ENCODE measurements at places on chromosomes 16 and 17. TPM values are rescaled to one million over a fixed set of nuclear protein-coding genes. Genes with fewer than 3 reads are reported as not detected.

SPN gene
- 0.85 TPM for total RNA-seq

ABI3 gene
- 3.0 TPM for total RNA-seq

GRCh38 chr16:20923876-20924275 lies 23.3 kb downstream of the LYRM1 start:
- no peak for DNase-seq

GRCh38 chr16:2033057-2033908 lies 6.6 kb downstream of the NHERF2 start:
- no peak for DNase-seq

- DNase-seq = no peak
Observed at GRCh38 chr17:10091046-10091445, 107.4 kb downstream of the GAS7 start.

CPNE2 gene
- total RNA-seq = 24.6 TPM

ARHGAP23 gene
- 53.8 TPM for total RNA-seq

- DNase-seq = no peak
Observed at GRCh38 chr17:49486012-49486641, 9.0 kb upstream of the NGFR start.

FOXJ1 gene
- total RNA-seq = 0.90 TPM

GRCh38 chr16:85621698-85622428 lies 8.7 kb downstream of the GSE1 start:
- DNase-seq = no peak

DNA sequence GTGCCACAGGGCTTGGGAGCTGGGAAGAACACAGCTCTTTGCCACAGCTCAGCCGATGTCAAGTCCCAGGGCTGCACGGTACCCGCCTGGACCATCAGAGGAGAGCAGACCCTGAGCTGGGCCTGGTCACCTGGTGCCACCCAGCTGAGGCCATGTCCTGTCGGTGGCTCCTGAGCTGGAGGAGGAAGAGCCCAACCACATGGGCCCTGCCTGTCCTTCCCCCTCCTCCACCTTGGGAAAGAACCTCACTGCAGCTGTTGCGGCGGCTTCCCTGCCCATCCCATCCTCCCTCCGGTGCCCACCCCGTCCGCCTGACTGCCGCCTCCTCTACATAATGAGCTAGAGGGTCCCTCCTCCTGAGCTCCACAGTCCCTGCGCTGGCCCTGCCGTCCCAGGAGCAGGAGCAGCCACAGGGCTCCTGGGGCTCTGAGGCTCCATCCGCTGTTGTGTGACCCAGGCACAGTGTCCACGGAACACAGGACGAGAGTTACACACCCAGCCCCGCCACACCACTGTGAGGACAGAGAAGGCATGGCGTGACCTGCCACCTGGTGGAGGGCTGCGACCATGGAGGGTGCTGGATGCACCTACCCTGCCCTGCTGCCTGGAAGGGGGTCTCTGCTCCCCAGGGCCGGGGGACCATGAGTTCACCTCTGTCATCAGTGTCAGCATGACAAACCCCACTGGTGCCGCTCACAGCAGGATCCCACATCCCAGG lies 21.4 kb upstream of the CHMP6 start:
- DNase-seq = no peak

ITGAX gene
- 2.2 TPM for total RNA-seq

DNA sequence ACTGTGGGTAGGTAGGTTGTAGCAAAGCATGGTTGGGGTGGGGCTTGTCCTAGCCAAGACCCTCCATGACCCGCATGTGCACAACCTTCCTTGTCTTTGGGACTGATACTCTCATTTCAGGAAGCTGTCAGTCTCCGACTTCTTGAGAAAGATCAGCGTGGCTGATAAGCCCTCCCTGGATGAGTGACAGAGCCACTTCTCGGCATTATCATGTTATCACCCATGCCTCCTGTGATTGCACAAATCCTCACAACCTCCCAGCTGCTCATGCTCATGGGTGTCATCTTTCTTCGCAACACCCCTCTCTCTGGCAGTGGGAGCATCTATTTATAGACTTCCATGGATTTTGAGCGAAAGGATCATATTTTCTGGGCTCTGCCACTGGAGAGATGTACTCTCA lies 314.2 kb downstream of the FOXL1 start:
- DNase-seq = no peak

DNA sequence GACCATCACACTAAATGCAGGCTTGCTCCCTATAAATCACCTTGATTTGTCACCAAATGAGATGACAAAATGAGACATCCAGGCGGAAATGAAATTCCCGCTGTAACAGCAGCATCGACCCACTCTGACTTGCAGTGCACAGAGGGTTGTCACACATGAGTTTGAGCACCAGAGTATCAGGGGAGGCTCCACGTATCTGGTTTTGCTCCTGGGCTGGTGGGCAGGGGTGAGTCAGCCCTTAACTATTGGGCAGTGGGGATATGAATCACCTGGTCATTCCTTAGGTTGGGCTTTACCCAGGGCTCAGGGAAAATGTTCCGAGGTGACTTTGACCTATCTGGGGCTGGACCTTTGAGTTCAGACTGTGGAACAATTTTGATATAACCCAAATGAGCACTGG lies 245.2 kb upstream of the CCL2 start:
- DNase-seq = no peak

DNA sequence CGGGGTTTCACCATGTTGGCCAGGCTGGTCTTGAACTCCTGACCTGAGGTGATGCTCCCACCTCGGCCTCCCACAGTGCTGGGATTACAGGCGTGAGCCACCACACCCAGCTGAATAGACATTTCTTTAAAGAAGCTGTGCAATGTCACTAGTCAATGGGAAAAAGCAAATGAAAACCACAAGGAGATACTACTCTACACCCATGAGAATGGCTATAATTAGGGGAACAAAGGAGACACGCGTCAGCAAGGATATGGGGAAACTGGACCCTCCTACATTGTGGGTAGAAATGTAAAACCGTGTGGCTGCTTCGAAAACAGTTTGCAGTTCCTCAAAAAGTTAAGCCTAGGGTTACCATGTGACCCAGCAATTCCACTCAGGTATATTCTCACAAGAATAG lies 103.4 kb downstream of the VPS53 start:
- no peak for DNase-seq

- no peak for DNase-seq
Observed at GRCh38 chr17:3647769-3648555, 11.4 kb downstream of the CTNS start.

All from urinary bladder (tissue), 4 donors.